Ovary (tissue), 10 donors: ENCODE measurements at places on chromosomes 12 and 14. TPM values are rescaled to one million over a fixed set of nuclear protein-coding genes. Genes with fewer than 3 reads are reported as not detected.

DNA sequence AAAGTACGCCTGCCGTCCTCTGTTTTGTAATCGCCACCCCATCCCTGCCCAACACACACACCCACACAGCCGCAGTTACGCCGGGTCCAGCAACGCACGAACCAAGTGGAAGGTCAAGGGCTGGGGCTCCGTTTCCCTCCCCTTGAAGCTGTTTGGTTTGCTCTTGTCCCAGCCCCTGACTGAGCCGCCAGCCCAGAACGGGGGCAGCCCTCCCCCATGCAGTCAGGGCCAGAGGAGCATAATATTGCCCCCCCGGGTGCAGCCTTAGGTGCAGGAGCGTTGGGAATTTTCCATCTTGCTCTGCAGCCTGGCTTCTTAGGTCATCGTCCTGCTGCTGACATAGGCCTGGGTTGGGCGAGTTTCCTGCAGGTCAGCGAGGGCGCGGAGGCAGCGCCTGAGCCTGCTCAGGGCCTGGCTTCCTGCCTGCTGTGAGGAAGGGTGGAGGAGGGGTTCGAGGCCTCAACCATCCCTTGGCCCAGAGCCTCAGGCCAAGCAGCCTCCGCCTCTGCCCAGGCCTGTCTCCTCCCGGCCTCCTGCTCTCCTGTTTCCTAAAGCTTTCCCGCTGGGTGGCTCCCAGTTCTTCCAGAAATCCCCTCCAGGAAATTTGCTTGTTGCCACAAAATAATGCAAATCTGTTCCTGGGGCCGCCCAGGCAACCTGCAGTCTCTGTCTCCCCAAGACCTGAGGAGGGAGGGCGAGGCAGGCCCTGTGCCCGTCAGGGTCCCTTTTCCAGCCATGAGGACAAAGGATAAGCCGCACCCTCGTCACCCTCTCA, 44.5 kb downstream of the PSMA6 start:
- peak; percentile 98 for DNase-seq

DNA sequence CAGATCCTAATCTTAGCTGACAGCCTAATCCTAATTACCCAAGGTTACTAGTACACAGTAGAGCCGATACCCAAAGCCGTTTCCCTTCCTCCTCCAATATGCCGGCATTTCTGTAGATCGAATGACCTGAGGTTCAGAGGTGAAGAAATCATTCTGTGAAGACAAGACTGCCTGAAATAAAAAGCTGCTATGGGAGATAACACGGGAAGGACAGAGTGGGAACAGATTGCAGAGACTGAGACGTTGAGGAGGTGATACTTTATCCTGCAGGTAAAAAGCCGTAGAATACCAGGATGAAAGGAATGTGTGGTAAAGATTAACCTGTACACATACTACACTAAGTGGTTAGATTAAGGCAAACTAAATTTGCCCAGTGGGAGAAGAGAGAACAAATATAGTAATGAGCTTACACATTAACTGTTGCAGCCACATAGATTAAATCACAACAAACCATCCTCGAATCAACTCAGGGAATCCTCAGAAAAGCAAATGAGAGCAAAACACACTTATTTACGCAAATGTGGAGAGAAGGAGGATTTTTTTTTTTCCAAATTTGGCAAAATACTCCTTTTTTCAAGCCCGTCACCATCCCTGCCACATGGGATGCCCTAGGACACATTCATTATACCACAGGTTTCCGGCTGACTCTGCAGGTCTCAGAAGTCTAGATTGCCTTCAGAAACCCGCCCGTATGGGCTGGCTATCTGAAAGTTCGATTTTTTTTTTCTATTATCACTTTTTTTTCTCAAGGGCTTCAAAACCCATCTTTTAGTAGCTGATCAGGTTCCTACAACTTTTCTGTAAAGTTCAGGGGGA, 188.0 kb downstream of the TTC8 start:
- DNase-seq, result no peak

- DNase-seq, result peak; percentile 79
These were observed 3.3 kb downstream of the FLRT2 start for GRCh38 chr14:85533023-85533860.

DNA sequence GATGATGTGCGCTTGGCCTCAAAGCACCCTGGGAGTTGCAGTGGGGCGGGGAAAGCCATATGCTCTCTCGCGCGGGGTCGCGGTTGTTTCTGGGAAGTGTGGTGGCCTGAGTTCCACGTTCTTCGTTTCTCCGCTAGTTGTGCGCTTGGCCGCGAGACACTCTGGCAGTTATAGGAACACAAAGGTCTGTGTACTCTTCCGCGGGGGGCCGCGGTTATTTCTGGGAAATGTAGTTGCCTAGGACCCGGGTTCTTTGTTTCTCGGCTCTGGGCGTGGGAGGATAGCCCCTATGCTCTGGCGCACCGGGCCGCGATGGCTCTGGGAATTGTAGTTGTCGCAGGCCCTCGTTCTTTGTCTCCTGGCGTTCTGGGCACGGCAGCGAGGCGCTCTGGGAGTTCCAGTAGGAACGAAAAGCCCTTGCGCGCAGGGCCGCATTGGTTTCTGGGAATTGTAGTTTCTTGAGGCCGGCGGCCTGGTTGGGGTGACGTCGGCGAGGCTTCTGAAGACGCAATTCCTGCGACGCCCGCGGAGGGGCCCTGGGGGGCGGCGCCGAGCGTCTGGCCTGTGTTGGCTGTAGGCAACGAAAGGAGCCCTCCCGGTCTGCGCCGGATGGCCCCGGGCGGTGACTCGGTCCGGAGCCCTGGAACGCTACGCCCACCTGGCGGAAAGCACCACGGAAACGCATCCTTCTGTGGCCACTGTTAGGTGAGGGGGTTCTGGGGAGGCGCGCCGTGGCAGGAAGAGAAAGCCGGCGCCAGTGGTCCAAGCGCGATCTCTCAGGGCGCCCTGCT, at the start of gene ZNF140:
Gene ZNF140, plus strand, starts transcription at position 556 of the 791 bp plus-strand sequence. CDS start 398 bp downstream, outside the sequence.
- peak; percentile 94 for DNase-seq

DNA sequence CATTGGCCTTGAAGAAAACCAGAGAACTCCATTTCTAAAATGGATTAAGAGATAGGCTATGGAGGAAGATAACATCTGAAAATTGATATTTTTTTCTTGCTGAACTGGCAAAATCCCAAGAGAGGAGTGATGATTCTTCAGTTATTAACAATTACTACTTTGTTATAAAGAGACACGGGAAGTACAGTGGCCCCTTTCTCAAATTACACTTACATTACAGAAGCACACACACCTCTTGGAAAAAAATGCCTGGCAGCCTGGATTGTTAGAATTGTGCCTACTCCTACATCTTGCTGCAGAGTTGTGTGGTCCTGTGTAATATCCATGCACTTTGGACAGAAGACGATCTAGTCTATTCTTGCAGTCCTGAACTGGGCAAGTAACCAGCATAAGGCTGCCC, 71.7 kb downstream of the TGFB3 start:
- DNase-seq, result no peak

Gene NRXN3
- 1.8 TPM for total RNA-seq
